Activated CD4-positive, alpha-beta T cell treated with anti-CD3 and anti-CD28 coated beads, Interleukin-2, amount 50 U/mL, for 24 hours (primary cell): ENCODE measurements at places on chromosomes 6 and 20.

DNA sequence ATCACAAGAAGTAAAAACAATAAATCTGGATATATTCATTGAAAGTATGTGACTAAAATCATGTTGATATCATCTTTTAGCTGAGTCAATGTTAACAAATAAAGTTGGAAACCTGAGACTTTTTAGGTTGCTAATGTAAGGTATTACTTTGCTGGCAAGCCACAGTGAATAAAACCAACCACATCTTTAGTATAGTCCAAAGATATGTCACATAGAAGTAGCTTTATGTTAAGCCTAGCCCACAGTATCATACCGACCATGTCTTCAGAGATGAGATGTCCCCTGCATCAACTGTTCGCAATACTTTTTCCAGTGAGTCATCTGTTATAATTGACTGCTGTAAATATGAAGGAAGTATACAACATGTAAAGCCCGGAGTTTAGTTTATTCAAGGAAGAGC, 107.6 kb upstream of the MCHR2 start:
- no peak for DNase-seq

GRCh38 chr20:62405108-62405980, 1.7 kb downstream of the CABLES2 start:
- DNase-seq, result no peak

DNA sequence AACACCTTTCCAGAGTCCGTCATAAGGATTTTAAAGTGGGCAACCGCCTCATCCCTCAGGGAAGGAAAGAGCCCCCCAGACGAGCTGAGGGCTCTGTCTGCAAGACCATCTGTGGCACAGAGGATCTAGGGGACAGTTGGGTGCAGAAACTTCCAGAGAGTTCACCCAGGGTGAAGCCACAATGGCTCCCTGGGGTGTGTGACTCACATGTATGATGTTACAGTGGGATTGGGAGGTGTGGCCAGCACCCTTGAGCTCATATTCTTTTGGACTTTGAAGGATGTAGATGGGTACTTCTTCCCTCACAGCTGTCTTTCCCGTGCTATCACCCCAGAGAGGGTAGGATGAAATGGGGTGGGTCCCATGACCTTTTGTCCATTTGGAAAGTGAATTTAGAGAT, 95.5 kb downstream of the NCR2 start:
- no peak for DNase-seq

- no peak for DNase-seq
Observed at GRCh38 chr20:21681234-21681921, 24.1 kb upstream of the PAX1 start.

DNA sequence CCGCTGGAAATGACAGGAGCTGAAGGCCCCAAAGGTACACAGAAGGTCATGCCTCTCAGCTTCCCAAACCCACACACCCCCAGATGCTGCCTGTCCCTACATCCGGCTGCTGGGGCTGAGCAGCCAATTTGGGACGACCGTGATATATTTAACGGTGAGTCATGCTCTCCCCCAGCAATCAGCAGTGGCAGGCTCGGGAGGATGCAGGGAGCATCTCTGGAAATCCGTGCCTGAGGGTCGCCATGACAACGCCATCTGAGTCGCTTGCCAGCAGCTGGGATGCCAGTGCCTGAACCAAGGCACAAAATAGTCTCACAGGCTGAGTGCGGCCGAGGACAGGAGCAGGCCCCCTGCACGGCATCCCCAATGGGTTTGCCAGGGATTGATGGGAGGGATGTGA, 57.9 kb downstream of the KCNB1 start:
- DNase-seq, result no peak

GRCh38 chr6:156010-156409, 136.3 kb upstream of the DUSP22 start:
- DNase-seq, result no peak

DNA sequence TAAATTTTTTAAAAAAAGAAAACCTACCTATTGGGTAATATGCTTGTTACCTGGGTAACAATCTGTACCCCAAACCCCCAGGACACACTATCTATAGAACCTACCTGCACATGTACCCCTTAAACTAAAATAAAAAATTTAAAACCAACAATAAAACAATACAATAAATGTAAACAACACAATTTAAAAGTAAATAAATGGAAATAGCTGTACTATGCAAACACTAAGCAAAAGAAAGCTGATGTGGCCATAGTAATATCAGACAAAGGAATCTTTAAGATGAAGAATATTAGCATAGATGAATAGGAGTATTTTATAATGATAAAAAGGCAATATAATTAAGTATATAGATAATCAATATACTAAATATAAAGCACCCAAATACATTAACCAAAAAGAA, 50.3 kb downstream of the ROS1 start:
- DNase-seq, result no peak

- DNase-seq, result no peak
Observed at GRCh38 chr6:158344534-158344933, 32.3 kb downstream of the TULP4 start.

DNA sequence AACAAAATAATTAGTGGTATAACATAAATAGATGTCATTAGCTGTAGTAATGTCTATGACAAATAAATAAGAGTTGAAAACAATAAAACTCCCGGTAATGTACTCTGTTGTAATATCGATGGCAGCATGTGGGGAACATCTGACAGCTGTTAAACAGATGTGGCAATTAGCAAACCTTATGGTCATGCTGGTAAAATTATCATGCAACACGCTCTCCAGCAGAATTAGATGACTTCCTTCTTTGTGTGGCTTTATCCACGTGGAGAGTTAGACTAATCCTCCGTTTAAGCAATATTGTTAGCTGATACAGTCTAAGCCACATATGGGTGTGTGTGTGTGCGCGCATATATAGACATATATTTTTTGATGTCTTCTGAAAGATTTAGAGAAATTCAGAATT, 77.7 kb upstream of the ZFP64 start:
- no peak for DNase-seq

GRCh38 chr6:131547488-131547887, 25.5 kb upstream of the ARG1 start:
- no peak for DNase-seq

- DNase-seq, result no peak
Observed at GRCh38 chr6:15276036-15276985, 30.4 kb downstream of the JARID2 start.

GRCh38 chr6:58073263-58073662, 755.8 kb downstream of the PRIM2 start:
- no peak for DNase-seq

DNA sequence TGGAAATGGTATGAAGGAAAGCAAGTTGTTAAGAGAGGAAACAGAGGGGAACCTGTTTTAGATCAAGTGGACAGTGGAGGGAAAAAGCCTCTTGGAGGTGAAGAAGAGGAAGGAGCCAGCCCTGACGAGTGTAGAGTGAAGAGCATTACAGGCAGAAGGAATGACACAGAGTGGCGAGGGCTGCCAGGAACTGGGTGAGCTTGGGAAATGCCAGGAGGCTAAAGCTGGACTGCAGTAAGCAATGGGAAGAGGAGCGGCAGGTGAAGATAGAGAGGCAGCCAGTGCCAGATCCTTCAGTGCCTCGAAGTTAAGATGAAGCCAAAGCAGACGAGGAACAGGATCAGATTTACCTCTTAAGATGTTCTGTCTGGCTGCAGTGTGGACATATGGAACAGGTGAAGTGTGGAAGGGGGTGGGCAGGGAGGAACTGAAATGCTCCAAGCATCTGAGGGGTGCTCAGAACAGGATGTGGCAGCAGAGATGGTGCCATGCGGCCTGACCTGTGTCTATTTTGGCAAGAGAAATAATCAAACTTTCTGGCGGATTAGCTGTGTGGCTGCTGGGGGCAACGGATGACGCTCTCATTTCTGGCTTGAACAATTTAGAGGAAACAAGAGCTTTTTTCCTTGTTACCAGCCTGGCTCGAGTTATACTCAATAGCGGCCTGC, 748.4 kb downstream of the PTPRT start:
- no peak for DNase-seq

- no peak for DNase-seq
Observed at GRCh38 chr20:62907384-62908317, 18.7 kb downstream of the DIDO1 start.

DNA sequence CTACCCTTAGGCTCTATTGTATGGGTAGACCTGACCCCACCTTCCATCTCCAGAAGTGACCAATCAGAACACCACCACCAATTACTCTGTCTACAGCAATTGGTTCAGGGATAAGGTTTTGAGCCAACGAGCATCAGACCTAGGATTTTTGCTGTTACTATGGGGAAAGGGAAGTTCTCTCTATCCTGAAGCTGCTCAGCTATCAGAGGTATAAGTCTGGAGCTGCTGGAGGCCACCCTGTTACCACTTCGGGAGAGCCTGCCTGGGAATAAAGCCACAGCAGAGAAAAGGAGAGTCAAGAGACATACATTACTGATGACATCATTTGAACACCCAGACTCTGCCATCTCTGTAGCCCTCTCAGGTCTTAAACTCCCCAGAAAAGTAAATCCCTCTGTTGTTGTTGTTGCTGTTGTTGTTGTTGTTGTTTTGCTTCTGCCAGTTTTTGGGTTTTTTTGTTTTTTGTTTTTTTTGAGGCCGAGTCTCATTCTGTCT, 94.5 kb downstream of the PREX1 start:
- DNase-seq, result no peak

- no peak for DNase-seq
Observed at GRCh38 chr6:25481267-25481666, 170.7 kb upstream of the SCGN start.

DNA sequence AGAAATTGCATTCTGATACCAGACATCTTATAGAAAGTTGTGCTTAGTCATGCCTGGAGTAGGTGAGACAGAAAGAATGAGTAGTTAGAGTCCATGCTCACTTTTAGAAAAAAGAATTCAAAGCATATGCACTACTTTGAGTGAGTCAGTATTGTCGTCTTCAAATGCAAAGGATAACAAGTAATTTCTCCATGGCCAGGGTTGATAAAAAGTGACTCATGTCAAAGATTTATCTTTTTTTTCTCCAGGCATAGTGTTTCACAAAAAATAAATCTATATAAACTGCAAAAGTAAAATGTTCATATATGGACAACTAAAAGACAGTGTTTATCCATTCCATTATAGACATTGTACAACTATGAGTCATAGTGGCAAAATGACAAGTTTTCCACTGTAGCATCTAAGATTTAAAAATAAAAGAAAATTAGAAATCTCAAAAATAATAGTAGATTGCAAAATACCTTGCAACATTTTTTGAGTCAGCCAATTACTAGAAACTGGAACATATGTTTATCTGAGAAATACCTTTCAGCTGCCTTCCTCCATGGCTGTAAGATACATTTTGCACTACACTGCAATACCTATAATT, 329.6 kb downstream of the GRIK2 start:
- no peak for DNase-seq

DNA sequence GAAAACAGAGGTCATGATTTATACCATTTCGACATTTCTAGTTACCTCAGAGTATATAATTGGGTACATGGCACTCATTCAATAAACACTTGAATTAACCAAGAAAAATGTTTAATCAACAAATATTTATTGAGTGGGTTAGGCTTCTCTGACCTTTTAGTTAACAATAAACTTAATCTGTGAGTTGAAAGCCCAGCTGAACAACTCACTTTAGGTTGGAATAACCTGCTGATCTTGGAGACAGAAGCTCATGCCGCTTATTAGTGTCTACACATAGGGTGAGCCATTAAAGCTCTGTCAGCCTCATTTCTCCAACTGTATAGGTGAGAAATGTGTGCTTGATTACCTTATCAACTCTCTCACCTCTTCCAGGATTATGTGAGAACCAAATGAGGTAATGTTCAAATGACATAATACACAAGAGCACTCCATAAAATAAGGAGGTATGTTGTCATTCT, 98.2 kb upstream of the DTNBP1 start:
- no peak for DNase-seq

GRCh38 chr6:129233458-129234134, 350.7 kb downstream of the LAMA2 start:
- DNase-seq, result no peak

GRCh38 chr6:156780962-156781853, 4.0 kb downstream of the ARID1B start:
- no peak for DNase-seq

DNA sequence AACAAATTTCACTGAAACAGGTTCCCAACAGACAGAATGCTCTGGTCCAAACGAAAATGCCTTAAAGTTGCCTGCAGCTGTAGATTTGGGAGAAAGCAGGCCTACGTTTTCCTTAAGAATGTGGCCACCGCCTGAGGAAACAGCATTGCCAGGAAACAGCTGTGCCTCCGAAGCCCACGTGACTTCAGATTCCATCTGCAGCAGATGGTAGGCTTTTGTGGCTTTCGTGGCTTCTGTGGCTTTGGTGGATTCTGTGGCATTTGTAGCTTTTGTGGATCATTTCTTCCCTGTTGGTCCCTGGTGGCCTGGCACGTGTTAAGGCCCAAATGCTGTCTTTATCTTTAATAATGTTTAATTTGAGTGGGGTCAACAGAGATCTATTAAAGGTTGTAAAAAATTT, 222.9 kb downstream of the TTLL2 start:
- no peak for DNase-seq

DNA sequence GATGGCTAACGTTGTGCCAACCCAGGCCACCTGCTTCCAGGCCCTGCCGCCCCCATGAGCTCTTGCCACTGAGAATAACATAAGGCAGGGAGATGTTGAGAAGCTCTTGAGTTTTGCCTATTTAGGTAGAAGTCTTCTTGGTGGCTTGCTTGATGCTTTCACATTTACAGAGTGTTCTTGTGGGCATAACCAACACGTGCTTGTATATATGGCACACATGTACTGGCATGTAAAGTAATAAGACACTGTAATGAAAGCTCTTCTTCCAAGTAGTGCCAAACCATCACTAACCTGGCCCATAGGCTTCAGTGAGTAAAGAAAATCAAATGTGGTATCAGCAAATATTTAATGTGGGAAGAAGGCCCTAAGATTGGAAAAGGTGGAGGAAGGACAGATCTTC, 146.9 kb upstream of the CITED2 start:
- DNase-seq, result no peak

GRCh38 chr20:24965065-24965919, 16.2 kb downstream of the CST7 start:
- DNase-seq, result no peak

GRCh38 chr6:6878887-6879585, 228.7 kb upstream of the RREB1 start:
- no peak for DNase-seq

- DNase-seq, result no peak
Observed at GRCh38 chr6:46104209-46104608, 25.6 kb upstream of the ENPP4 start.

- no peak for DNase-seq
Observed at GRCh38 chr6:37492236-37492972, 7.3 kb downstream of the CCDC167 start.
